Effector CD8-positive, alpha-beta T cell (primary cell): ENCODE measurements at places on chromosomes 4 and X.

DNA sequence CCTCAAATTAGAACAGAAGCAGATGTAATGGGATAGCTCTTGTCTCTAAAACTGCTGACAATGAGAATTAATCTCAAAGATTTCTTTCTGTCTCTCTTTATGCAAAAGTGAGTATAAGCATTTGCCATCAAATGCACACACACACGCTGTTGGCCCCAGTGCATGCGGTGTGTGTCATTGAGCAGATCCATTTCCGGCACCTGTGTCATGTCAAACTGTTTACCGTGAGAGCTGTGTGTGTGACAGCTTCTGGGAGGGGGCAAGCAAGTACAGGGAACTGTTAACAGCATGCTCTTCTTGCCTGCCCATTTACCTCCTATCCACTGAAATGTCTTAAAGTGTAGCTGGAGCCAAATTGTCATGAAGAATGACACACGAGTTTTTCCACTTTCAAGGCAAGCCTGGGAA, 297.9 kb upstream of the FAT4 start:
- DNase-seq, result no peak

DNA sequence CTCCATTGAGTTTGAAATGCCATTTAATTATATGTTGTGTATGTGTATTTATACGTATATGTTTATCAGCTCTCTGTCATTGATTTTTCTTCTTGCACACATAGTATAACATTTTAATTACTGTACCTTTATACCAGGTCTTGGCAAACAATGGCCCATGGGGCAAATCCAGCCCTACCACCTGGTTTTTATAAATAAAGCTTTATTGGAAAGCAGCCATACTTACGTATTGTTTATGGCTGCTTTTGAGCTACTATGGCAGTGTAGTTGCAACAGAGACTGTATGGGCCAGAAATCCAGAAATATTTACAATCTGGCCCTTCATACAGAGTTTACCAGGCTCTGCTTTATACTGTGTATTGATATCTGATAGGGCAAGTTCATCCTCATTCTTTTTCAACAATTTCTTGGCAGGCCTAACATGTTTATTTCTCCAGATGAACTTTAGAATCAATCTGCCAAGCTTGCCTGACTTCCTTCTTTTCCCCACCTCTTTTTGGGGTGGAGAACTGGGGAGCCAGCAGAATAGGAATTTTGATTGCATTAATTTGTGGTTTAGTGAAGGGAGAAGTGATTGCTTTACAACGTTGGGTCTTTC, 15.8 kb downstream of the DCUN1D4 start:
- DNase-seq, result no peak

- no peak for DNase-seq
Measured at GRCh38 chrX:12866451-12867377, at the start of gene TLR7. TSS of gene TLR7 (plus strand) at chrX:12867072. CDS start at chrX:12867579, 507 bp downstream.

GRCh38 chr4:3721627-3722026, 44.6 kb upstream of the ADRA2C start:
- no peak for DNase-seq

DNA sequence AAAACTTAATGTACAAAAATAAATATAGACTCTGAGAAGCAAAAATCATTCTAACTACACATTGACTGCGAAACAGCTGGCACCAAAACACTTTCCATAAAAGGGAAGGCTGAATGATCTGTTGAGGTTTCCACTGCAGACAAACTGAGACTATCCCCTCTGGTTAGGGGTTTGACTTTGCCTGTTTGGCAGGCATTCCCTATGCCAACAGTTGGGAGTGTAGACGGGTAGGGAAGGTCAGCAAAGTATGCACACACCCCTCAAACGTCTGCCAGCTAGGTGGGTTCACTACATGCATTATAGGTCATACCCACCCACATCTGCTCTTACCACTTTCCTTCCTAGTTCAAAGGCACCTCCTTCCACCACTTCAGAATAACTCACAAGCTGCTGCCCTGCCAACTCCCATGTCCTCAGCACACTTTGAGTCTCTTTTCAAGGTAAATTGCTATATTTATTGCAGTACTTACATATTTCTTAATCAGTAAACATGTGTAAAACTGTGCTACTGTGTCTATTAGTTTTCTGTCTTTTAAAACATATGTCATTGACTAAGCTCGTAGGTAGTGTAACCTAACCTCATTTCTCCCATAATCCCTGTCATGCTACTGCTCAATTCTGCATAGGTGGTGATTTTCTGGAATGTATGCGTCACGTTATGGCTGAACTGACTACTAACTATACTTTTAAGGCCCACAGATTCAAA, 12.4 kb downstream of the CTSO start:
- no peak for DNase-seq

DNA sequence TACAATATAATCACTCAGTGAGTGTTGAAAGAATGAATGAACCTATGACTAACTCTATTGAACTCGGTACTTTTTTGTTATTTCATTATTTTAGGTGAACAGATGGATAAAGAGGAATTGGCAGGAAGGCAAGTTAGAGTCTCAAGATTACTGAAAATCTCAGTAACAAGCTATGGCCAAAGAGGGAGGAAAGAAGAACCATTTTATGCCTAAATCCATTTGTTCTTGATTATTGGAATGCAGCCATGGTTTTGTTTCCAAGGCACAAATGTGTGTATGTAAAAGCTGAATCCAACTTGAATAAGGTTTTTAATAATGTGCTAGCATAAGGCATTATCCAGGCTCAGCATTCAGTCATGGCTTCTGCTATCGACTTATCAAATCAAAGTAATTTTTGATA, 196.4 kb downstream of the DTHD1 start:
- DNase-seq, result no peak

- DNase-seq, result no peak
Measured at GRCh38 chr4:120994521-120994920, 72.0 kb upstream of the PRDM5 start.

DNA sequence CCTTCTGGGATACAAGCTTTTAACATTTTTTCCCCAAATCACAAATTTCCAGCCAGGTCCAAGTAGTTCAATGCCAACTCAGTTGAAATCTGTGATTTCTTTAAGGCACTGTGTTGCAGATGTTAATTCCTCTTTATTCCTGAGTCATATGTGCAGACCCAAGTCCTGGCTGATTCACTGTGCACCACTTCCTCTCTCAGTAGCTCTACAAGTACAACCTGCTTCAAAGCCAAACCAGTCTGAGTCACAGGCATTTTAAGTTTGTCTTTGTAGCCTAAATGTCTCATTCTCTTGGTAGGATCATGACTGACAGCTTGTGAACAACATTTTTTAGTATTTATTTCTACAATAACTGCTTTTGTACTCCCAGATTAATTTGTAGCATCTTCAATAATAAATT, 165.6 kb upstream of the S100G start:
- no peak for DNase-seq

DNA sequence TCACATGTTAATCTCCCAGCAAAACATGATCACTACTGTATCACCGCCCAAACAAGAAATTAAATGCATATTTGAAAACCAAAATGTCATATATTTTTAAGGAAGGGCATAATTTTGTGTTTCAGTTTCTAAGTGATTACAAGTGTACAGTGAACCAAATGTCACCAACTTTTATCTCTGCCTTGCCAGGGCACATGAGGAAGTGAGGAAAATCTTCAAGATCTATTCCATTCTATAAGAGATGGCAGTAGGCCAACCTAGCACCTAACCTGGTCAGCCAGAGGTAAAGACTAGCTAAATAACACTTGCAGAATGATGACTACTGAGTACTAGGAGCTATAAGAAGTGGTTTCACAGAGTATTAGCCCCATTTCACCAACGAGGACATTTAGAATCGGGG, 107.2 kb downstream of the ATP11C start:
- no peak for DNase-seq

DNA sequence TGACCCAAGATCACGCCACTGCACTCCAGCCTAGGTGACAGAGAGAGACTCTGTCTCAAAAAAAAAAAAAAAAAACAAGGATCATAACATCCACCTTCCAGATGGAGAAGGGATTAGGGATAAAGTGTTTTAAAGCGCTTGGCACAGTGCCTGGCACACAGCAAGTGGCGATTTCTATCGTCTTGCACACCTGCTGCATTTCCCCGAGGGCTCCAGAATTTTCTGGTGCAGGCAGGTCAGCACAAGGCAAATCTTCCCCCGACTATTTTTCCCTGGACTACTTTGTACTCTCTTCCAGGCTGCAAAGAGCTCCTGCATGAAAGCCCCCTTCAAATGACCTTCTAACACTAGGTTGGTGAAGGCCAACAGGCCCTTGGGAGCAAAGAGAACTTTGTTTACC, 57.3 kb downstream of the APBB2 start:
- DNase-seq, result no peak

DNA sequence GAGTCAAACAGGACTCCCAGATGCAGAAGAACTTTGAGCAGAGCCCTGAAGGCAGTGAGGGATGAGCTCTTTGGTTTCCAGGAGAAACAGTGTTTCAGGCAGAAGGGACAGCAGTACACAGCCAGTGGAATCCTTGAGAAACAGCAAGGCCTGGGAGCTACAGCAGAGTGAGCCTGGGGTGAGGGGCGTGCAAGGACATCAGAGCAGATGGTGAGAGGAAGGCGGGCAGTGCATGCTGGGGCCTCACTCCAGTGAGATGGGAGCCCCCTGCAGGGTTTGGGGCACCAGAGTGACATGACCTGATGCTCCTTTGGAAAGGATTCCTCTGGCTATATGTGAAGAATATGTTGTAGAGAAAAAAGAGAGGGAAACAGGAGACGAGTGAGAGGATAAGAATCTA, 98.1 kb upstream of the EGFL6 start:
- DNase-seq, result no peak

DNA sequence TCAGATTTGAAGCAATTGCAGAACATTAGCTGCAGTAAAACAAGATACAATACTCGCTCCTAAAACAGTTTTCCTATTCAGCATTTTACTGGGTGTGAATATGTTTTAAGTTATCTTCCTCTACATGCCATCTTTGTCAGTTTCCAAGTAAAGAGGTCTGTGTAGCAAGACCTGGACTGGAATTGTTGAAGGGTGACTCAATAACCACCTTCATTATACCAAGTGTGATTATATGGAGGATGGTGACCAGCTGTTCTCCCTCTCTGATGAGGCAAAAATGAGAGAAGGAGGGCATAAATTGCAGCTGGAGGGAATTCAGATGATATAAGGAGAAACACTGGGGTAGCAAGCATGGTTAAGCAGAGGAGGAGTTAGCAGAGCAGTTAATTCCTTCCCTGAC, 922.1 kb upstream of the SLIT2 start:
- no peak for DNase-seq

DNA sequence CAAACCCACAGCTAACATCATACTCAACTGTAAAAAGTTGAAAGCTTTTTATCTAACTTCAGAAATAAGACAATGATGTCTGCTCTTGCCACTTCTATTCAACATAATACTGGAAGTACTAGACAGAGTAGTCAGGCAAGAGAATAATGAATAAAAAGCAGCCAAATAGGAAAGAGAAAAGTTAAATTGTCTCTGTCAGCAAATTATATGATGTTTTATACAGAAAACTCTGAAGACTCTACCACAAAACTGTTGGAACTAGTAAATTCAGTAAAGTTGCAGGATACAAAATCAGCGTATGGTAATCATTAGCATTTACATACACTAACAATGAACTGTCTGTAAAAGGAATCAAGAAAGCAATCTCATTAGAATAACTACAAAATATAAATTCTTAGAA, 752.9 kb upstream of the CT83 start:
- no peak for DNase-seq

- DNase-seq, result no peak
Measured at GRCh38 chrX:74505437-74505836, 84.1 kb downstream of the SLC16A2 start.

DNA sequence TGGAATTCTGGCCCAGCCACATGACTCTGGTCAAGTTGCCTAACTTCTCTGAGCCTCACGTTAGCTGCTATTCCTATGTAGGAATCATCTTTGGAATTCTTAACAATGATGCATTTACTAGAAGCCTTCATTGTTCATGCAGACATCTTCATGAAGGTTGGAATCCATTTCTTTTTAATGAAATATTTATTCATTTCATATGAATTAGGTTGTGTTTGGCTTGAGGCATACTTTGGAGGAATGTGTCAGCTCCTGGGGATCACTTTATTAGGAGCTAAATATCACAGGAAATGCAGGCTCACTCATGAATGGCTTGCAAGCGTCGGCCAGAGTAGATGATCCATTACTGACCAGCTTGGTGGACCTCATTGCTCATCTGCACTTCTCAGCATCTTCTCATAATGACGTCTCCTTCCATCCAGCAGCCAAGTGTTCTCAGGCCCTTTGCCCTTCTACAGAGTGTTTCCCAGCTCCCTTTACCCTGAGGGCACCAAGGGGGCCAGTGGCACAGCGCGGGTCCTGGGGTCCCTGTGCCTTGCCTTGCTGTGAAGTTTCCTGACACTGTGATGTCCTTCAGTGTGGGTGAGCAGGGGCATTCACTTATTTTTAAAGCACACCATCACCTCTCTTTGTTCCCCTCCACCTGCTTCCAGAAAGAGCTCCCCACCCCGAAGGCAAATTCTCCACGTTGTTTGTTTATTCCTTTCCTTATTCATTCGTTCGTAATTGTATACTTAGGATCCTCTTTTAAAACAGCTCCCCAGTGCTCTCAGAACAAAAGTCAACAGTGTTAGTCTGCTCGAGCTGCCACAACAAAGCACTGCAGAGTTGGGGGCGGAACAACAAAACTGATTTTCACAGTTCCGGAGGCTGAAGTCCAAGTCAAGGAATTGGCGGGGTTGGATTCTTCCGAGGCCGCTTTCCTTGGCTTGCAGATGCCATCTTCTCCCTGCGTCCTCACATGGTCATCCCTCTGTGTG, 106.8 kb downstream of the STK32B start:
- DNase-seq, result no peak

- DNase-seq, result no peak
Measured at GRCh38 chr4:132669786-132670185, 479.3 kb upstream of the PCDH10 start.

DNA sequence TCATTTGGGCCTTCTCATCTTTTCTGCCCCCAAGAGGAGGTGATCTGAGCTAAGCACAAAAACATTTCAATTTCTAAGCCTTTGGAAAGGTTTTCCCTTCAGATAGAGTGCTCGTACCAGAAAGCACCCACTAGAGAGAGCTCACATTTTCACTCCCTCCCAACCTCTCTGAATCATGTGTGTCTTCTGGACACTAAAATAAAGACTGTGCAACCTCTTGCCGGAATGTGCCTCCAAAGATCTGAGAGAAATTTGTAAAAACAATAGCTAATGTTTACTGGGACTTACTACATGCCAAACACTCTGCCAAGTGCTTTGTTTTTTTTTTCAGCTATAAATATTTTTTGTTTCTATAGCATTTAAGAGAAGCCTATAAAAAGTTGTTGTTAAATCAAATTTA, 120.6 kb upstream of the LNX1 start:
- no peak for DNase-seq
